RPMI7951 (cell line): ENCODE measurements at places on chromosomes 13 and 19. TPM values are rescaled to one million over a fixed set of nuclear protein-coding genes. Genes with fewer than 3 reads are reported as not detected.

CPB2 gene
- not detected in 2 replicates for total RNA-seq

ACER1 gene
- total RNA-seq, result not detected in 2 replicates

- DNase-seq, result peak; percentile 42
These were observed 241.3 kb upstream of the IRS2 start for GRCh38 chr13:110027470-110028240.

- DNase-seq, result no peak
These were observed 120.5 kb downstream of the DIAPH3 start for GRCh38 chr13:60043262-60043661.

GRCh38 chr13:112962396-112962795, 6.6 kb upstream of the MCF2L start:
- DNase-seq, result no peak

ADGRE3 gene
- total RNA-seq, result not detected in 2 replicates

- DNase-seq, result peak; percentile 60
These were observed 47.0 kb upstream of the RAP2A start for GRCh38 chr13:97386801-97387484.

GRCh38 chr13:90726375-90726774, 621.1 kb upstream of the MIR17HG start:
- DNase-seq, result no peak

CXCL17 gene
- not detected in 2 replicates for total RNA-seq

- no peak for DNase-seq
These were observed 301.0 kb downstream of the TBC1D4 start for GRCh38 chr13:75180805-75181455.
